Activated CD8-positive, alpha-beta T cell treated with anti-CD3 and anti-CD28 coated beads, Interleukin-2, amount 10 ng/mL, durations not matched to agents 7 days and 5 days (primary cell): ENCODE measurements at places on chromosomes 4 and X.

DNA sequence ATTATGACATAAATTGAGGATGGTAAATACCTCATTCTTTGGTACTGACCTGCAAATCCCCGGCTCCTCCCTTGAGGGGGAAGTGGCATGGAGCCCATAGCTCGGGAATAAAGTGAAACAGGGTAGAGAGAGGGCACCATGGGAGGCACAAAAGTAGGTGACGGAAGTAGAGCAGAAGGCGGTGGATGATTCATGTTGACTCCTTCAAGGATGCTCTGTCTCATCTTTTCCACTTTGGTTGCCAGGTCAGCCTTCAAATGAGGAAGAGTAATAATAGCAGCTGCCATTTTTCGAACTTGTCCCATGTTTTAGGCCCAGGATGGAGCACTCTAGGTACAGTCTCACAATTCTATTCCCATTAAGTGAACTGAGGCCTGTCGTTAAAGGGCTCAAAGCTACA, 41.4 kb upstream of the PHF8 start:
- no peak for DNase-seq

- DNase-seq = no peak
Measured at GRCh38 chr4:53800741-53801140, 209.5 kb upstream of the LNX1 start.

- DNase-seq = peak; percentile 81
Measured at GRCh38 chr4:17636696-17637622, 22.5 kb downstream of the MED28 start.

DNA sequence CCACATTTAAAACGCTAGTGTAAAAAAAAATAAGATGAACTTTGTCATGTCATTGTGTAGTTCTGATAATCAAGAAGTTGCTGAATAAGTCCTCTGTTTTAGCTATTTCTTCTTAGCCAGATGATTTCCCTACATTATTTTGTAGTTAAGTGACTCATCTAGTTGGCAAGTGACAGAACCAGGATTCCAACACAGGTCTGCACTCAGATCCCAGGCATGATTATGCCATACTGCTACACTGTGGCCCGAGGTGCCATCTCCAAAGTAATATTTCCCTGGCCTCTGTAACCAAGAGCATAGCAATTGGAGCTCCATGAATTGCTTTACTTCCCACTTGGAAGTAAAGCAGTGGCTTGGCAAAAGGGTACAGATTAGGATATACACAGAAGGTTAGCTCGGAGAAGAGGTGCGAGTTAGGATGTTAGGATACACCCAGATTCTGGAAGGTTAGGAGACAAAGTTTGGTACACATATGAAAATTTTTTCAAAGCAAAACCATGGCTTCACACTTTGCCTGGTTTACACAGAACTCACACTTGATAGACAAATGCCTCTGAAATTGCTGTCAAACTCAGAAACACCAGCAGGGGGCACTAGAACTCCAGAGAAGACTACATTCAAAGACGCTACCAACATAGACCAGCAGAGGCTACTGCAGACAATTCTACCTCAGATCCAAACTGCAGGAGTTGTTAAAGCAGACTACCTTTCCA, 41.4 kb downstream of the SRPX2 start:
- peak; percentile 74 for DNase-seq

DNA sequence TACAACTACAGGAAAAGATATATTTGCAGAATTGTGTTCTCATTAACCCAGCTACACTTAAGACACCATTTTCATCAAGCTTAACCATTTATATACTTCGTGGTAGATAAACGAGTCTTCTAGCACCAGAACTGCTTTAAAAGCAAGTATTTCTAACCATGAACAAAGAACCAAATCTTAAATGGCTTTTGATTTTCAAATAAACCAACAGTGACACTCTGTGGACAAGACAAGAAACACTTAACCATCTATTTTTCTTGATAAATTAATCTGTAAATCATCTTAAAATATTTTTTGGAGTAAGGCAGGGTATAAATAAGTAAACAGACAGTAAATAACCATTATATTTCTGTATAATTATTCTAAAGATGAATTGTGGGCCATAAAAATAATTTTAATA, 10.2 kb downstream of the BEND2 start:
- DNase-seq = no peak

GRCh38 chrX:120468479-120468824, 644 bp downstream of the LAMP2 start:
- no peak for DNase-seq

GRCh38 chrX:26914232-26914631, 548.9 kb downstream of the PPP4R3C start:
- DNase-seq = no peak
